ENCODE measurements at places on chromosomes 5 and 9.

- no peak for DNase-seq
Measured at GRCh38 chr5:161027763-161028162, 175.8 kb upstream of the ATP10B start.

DNA sequence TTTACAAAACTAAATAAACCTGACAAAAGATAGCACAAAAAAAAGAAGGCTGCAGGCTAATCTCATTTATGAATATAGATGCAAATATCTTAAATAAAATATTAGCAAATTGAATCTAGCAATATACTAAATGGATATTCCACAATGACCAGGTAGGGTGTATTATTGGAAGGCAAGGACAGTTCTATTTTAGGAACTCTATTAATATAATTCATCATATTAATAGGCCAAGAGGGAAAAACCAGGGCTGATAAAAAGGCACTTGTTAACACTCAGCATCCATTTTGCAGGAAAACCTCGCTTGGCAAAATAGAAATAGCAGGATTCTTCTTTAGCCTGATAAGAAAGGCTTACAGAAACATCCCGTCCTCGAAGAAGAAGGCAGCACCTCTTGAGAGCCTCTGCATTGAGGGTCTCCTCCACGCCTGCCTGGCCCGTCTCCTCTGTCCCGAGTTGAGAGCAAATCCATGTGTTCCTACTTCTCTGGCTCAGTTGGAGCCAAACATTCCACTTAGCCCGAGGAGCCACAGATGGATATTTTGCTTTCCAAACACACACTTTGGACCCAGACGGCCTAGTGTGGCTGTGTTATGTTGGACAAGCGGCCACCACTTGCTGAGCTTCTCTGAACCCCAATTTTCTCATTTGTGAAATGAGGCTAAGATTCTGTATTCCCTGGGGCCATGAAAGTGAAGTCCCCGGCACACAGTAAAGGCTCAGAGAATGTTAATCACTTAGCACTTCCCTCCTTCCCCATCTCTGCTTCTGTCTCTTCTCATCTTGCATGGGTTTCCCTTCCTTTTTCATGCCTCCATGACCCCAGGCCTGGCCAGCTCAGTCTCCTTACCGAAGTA is 181.8 kb upstream of the MVB12B start:
- no peak for DNase-seq

GRCh38 chr5:1021136-1021968 is 12.8 kb downstream of the NKD2 start:
- DNase-seq: no peak

DNA sequence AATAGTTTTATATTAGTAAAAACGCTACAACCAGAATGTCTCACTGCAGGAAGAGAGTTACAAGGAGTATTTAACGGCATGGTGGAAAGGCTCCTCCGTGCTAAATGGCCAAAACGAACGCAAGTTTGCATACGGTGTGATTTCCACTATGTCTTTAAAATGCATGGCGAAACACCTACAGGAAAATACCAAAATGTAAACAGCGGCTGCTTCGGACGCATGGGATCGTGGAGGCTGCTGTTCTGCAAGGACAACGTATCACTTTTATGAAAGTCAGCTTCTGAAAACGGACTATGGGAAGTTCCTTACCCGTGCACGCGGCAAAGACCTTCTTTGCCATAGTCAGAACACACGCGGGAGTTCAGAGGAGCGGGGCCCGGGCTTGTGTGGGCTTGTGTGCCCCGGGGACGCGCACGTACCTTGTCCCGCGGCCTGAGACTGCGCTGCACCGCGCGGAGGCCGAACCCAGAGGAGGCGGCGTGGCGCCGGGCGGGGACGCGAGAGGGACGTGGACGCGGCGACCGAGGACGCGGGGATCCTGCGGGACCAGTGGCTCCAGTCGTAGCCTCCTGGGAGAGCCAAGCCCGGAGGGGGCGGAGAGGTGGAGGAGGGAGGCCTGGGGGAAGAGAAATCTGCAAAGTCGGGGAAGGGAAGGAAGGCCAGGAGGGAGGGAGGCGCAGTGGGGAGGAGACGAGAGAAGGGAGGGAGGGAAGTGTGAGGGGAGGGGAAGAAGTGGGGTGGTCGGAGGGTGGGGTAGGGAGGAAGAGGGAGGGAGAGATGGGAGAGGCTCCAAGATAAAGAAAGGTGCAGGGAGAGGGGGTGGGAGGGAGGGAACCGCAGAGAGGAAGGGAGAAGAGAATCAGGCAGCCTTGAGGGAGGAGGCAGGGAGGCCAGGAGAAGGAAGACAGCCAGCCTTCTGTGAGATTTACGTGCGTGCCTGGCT is at the start of gene CMBL:
TSS of gene CMBL (minus strand) at position 697 of the 943 bp plus-strand sequence. CDS start 17,140 bp downstream, outside the sequence.
- peak; percentile 68 for DNase-seq

DNA sequence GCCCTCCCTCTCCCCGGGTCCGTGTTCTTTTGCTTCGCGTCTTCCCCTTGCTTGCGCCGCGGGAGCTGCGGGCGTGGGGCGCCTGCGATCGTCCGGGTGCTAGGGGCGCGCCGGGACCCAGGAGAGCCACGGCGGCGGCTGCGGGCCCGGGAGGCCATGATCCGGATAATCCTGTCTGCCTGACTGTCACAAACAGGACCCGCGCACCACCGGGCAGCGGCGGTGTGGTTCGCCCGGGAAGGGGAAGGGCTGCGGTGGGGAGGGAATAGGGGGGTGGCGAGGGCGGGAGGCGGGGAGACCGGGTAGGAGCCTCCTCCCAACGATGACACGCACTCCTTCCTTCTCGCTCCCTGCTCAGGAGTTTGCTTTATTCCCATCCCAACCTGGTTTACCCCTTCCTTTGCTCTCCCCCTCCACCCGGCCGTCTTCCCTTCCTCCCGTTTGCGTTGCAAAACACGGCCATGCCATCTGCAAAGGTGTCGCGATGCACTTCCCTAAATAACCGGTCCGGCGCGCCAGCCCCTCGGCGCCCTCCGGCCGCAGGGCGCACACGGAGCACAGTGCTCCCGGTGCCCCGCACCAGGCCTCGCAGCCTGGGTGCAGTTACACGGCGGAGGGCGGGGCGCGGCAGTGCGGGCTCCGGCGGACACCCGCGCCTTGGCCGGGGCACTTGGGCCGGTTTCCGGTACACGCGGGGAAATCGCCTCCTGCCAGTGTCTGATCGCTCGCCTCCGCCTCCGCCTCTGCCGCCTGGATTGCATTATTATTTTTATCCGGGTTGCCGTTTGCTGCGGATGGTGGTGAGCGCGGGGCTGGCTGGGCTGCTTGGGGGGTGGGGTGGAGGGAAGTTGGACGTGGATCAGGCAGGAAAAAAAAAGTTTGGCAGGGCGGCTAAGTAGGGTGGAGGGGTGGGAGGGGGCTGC is 1.5 kb downstream of the SMARCA2 start:
- peak; percentile 78 for DNase-seq

DNA sequence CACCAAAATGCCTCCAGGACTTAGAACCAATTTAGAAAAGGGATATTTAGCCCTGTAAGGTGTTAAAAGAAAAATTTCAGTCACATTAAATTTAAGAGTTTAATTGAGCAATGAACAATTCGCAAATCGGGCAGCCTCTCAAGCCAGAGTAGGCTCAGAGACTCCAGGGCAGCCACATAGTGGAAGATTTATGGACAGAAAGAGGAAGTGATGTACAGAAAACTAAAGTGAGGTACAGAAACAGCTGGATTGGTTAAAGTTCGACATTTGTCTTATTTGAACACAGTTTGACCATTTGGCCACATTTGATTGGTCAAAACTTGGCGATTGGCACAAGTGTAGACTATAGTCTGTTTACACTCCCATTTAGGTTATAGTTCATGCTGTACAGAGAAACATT is 525.9 kb upstream of the ZNF608 start:
- DNase-seq: no peak

GRCh38 chr9:105964156-105964555 is 269.8 kb downstream of the TMEM38B start:
- DNase-seq: no peak

GRCh38 chr5:142320851-142321560 is 3.8 kb downstream of the SPRY4 start:
- DNase-seq: peak; percentile 34

DNA sequence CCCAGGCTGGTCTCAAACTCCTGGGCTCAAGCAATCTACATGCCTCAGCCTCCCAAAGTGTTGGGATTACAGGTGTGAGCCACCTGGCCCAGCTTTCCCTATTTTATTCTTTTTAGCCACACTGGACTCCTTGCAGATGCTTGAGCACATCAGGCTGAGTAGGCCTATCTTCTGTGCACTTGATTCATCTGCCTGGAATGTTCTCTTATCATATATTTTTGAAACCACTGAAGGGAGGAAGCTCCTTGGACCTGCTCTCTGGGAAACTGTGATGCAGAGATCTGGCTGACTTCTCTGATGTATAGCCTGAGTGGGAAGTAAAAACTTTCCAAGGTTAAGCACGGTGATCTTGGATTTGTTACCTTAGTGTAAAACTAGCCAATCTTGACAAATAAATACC is 6.5 kb upstream of the MAT2B start:
- peak; percentile 78 for DNase-seq

- DNase-seq: peak; percentile 80
Measured at GRCh38 chr5:79020861-79021561, 35.9 kb upstream of the ARSB start.

DNA sequence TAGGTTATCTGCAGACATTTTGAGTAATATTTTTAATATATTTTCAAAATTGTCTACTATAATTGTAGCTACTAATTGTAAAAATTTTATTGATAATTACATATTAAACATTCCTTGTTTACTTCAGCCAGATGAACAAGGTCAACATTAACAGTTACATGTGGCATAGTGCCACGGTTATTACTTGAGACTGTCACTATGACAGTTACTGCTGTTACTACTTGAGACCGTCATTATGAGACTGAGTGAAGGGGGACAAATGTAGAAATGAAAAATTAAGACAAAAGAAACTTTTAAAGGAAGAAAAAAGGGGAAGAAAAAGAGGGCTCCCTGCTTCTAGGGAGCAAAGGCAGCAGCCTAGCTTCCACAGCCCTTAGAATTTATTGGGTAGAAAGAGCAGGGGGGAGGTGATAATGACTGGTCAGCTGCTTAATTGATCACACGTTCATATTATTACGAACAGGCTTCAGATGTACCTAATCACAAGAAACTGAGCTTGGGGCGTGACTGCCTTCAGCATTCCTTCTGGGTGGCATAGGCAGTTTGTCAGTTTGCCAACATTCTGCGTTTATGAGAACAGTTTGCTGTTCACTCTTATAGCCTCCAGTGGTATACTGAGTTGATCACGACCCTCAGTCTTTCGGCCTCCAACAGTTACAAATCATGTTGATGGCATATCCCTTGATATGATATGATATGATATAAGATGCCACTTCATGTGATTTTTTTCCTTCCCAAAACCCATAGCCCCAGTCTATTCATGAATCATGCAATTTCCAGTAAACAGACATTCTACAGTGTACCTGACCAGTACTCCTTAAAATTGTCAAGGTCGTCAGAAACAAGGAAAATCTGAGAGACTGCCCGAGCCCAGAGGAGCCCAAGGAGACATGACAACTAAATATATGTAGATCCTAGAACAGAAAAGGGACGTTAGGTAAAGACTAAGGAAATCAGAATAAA is 13.1 kb downstream of the MARCHF6 start:
- peak; percentile 91 for DNase-seq

- no peak for DNase-seq
Measured at GRCh38 chr5:80146046-80146445, 109.8 kb downstream of the SERINC5 start.

GRCh38 chr5:110909950-110910349 is 161.6 kb upstream of the TSLP start:
- DNase-seq: peak; percentile 69

GRCh38 chr5:14901462-14902051 is 30.0 kb upstream of the ANKH start:
- DNase-seq: peak; percentile 75

DNA sequence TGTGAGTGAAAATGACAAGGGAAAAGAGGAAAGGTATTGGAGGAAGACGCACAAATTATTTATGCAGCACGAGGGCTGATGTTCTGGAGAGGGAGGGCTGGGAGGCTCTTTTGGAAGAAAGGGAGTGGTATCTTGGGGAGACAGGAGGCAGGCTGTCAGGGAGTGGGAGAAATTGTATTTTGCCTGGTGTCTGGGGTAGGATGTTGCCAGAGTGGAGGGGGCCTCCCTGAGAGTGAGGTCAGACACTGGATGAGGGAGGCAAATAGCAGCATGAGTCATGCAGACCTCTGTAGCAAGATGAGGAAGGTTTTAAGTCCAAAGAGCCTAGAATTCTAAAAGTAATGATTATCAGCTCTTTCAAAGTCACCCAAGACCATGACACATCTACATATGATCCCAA is 158.0 kb downstream of the DMRT2 start:
- DNase-seq: peak; percentile 87

GRCh38 chr5:73442996-73443627 is 5.5 kb downstream of the FOXD1 start:
- DNase-seq: no peak

DNA sequence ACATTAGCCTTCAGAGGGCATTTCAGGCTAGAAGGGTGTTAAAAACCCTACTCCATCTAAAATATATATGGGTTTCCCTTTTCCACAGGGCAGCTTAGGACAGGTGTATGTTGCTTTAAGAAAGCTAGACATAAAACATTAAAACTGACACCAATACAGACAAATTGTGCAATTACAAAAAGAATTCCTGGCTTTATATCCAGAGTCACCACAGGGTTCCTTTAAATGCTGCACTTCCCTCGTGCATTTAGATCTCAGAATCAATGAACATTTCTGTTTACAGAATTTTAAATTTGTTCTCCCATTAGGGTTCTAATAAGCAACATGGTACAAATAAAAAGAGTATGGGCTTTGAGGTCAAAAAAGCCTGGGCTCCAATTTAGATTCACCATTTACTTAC is 170.2 kb downstream of the MAPKAP1 start:
- no peak for DNase-seq

DNA sequence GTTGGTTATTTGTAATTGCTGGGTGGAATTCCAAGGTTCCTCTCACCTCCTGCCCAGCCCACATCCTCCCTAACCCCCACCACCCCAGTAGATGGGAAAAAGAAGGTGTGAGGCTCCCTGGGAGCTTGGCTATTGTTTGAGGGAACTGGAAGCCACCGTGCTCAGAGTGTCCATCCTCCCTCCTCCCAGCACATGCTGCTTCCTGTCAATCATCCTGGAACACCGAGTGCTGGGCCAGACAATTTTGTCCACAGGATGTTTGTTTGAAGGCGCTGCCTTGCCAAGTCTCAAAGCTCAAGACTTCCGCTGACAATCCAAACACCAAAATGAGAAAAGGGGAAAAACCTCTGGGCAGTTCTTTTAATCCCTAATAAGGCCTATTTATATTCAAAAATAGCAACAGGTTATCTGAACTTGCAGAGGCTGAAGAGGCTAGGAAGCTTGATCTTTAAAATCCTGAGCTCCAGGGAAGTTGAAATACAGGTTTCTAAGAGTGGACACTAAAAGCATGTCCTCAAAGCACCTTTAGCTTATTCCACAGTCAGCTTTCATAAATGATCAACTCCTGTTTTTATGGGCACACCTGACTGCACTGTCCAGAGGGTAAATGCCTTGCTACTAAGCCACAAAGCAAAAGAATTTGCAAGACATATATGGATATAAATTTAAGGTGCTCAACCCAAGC is 286.7 kb downstream of the NFIB start:
- no peak for DNase-seq

DNA sequence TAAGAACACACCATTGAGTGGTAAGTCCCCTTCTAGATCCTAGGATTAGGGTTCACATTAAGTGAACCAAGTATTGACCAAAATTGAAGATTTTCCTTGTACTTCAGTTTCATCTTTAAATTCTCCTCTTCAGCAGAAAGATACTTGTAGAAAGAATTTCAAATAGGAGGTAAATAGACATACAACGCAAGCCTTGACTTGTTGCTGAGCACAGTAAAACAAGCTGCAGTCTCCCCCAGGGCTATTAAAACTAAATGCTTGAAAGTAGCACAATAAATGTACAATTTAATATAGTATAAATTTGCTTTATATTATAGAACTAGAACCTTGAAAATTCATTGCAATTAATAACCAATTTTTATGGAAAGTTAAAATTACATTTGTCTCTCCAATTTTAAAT is 170.1 kb upstream of the TARS1 start:
- no peak for DNase-seq
